ENCODE measurements at places on chromosomes 2 and 18.

GRCh38 chr18:59783138-59783537, 85.9 kb upstream of the CCBE1 start:
- no peak for DNase-seq

DNA sequence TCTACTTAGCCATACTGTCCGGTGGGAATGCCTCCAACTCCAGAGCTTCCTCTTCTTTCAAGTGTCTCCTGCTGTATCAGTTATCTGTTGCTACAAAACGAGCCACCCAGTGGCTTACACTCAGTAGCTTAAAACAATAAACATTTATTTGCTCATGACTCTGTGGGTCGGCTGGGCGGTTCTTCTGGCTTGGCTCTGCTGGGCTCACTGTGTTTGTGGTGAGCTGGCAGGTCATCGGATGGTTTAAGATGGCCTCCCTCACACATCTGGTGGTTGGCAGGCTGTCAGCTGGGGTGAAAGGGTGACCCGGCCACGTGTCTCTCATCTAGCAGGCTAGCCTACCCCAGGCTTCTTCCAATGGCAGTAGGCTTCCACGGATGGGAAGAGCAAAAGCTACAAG, 122.4 kb upstream of the SLC1A4 start:
- DNase-seq = no peak

DNA sequence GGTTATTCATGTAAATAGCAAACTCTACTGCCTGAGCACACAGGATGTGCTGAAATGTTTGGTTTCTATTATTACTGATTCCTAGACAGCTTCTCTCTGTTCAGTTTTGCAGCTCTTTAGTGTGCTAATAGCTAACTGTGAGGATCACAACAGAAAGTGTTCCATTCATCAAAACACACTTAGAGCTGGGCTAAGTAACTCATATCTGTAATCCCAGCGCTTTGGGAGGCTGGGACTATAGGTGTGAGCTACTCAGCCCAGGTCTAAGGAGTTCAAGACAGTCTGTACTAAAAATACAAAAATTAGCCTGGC, 63.2 kb downstream of the MOGAT1 start:
- no peak for DNase-seq

GRCh38 chr2:10863047-10863446, 48.7 kb upstream of the KCNF1 start:
- DNase-seq = no peak

Data from activated CD4-positive, alpha-beta T cell treated with anti-CD3 and anti-CD28 coated beads for 1 hour (primary cell).